ENCODE measurements at places on chromosomes 6 and 20.
A peak's percentile ranks its signal among the peaks of the same experiment; 100 is the strongest.

GRCh38 chr6:42979523-42980177, 669 bp upstream of the PEX6 start:
- no peak for DNase-seq

DNA sequence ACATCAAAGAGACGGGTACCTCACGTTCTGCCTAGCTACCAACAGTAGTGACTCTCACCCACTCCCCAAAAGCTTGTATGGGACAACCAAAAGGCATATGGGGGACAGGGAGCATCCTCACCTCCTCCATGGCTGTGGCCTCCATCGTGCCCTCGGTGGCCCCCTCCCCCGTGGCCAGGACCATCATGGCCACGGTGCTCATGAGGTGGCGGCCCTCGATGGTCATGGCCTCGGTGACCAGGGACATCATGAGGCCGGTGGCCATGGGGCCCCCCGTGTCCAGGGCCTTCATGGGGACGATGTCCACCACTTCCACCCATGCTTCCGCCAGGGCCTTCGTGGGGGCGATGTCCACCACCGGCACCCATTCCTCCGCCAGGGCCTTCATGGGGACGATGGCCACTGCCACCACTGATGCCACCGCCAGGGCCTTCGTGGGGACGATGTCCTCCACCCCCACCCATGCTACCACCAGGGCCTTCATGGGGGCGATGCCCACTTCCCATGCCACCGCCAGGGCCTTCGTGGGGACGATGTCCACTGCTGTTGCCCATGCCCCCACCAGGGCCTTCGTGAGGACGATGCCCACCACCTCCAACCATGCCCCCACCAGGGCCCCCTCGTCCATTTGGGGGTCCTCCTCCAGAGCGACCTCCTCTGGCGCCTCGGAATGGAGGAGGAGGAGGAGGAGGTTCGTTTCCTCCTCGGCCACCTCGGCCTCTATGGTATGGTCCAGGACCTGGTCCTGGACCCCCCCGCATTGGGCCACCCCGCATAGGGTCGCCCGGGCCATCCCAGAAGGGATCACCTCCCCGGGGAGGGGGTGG, 15.0 kb downstream of the PPP1R10 start:
- no peak for DNase-seq

DNA sequence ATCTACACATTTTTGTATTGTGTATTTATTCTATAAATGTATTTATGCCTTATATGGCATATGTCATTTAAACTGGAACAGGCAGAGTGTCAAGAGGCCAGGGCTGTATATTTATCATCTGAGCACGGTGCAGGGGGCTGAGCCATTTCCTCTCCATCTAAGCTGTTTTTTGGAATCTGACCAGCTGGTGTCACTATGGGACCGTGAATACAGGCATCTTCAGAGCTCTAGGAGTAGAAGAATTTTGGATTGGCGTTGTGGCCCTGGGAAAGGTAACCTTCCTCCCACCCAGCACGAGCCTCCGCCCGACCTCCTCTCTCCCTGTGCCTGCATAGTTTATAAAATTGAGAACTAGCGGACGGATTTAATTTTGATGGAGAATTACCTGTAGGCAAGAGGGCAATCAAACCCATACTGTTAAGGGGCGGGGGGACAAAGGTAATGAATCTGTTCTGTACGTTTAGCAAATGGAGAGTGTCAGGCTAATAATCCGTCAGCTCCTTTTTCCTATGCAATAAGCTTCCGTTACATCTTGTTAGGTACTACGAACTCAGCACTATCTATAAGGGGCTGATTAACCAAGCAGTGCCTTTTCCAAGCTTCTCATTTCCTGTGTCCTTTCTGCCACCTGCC, 29.0 kb upstream of the EEF1E1 start:
- DNase-seq, result peak; percentile 65

GRCh38 chr20:1818895-1819294, 76.3 kb upstream of the SIRPA start:
- DNase-seq, result no peak

DNA sequence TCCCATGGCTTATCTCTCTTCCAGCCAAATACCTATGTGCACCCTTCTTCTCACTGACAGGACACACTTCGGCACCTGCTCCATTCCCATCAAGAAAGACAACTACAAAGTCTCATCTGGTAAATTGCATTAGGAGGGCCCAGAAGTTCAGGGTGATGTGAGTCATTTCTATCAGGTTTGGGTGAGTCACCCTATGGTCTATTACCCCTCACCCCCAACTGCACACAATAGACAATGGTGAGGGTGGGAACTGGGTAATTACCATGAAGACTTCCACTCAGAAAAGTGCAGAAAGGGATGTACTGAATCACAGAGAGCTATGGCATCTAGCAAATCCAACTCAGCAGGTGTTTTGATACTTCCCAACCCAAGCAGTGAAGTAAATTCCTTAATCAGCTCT, 54.8 kb downstream of the OPN5 start:
- no peak for DNase-seq

- no peak for DNase-seq
Observed at GRCh38 chr20:20266552-20266951, 101.4 kb upstream of the INSM1 start.

GRCh38 chr6:23409531-23409930, 716.5 kb upstream of the NRSN1 start:
- DNase-seq, result no peak

DNA sequence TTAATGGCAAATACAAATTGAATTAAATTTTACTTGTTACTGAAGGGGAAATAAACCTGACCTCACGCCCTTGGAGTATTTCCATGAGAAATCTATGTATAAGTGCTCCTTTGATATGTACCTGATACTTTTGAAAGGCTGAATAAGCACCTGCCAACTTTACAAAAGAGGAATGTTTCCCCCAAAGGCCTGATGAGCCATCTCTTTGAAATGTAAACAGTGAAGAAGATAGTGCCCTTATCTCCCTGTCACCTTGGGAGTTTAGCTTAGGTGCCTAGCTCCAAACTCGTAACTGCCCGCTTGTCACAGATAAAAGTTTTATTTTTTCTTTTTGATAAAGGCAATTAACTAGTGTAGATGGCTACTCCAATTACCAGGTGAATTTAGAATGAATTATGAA, 1.1 kb upstream of the ZNF343 start:
- DNase-seq, result no peak

- DNase-seq, result no peak
Observed at GRCh38 chr6:41466437-41466990, 79.7 kb upstream of the FOXP4 start.

DNA sequence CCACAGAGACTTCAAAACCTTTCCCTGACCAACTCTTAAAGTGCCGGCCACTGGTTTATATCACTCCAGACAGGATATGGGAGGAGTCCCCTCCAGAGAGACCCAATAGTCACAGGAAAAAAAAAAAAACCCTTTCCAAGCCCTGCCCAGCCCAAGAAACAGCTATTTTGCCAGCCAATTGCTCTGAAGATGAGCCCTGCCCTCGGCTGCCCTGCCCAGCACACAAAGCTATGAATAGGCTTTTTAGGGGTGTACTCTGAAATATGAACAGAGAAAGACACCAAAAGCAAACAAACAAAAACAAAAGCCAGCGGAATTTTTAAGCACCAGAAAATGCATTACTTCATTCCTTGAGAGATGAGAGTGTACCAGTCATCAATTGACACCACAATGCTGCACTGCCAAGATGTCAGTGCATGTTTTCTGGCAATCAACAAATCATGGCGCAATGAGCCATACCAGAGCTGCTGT, 275.1 kb downstream of the C6orf118 start:
- no peak for DNase-seq

DNA sequence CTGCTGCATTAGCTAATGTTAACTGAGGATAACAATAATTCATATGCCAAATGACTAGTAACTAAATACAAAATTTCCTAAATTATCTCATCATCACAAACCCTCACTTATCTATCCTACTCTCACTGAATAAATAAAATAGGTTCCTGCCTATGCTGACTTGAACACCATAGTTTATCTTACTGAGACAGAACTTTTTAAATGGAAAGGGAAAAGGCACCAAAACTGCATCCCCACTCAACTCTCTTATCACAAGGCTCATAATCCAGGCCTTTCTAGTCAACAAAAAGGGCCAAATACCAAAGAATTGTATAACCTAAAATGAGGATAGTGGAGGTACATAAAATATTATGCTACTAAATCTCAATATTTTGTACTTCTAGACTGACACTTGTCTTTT, 23.1 kb downstream of the OSTM1 start:
- DNase-seq, result no peak

DNA sequence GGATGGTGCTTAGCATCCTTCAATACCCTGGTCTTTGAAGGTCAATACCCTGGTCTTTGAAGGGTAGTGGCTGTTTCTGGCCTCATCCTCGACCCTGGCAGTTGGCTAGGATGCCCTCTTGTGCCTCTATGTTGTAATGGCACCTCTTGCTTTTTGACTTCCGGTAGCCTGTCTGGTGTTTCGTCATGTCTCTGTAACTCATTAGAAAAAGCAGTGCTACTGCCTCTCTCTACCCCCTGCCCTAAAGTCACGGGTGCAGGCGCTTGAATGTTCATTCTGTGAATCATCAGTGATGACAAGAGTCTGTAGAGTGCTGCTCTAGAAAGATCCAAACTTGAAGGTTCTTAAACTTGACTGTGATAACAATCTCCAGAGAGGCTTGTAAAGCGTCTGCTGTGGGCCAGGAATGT, 28.3 kb downstream of the RSPO4 start:
- peak; percentile 46 for DNase-seq

GRCh38 chr20:37890643-37891042, 12.3 kb upstream of the VSTM2L start:
- DNase-seq, result no peak

- peak; percentile 33 for DNase-seq
Observed at GRCh38 chr20:21571841-21572690, 58.2 kb upstream of the NKX2-2 start.

DNA sequence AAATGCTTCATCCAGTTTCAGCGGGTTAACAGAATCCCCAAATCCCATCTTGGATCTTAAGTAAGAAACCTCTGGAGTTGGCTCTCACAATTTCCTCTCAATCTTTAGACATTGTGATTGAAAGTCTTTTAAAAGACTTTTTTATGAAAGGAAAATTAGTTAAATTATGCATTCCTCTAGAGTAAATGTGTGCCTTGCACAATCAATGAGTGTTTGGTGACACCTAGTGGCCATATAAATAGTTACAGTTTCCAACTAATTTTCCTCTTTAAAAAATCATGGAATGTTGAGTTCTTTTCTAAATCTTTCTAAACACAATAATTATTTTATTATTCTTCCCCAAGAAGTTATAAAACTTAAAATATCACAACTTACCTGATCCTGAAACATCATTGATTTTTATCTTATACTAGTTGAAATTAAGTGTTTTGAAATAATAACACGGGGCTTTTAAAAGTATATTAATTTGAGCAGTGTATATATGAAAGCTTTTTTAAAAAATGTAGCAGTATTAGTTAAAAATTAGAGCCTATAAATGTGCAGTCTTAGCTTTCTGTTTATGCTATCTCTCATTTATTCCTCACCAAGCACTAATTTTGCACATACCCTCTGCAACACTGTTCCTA, 66.4 kb downstream of the PKHD1 start:
- no peak for DNase-seq

- DNase-seq, result no peak
Observed at GRCh38 chr20:52405417-52405816, 213.8 kb upstream of the ZFP64 start.

DNA sequence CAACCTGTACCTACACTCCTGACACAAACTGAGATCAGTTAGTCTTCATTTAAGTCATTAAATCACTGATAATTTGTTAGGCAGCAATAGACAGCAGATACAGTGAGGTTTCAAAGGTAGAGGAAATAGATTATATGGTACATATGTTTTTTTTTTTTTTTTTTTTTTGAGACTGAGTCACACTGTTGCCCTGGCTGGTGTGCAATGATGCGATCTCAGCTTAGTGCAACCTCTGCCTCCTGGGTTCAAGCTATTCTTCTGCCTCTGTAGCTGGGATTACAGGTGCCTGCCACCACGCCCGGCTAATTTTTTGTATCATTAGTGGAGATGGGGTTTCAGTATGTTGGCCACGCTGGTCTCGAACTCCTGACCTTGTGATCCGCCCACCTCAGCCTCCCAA, 38.2 kb upstream of the KIF13A start:
- no peak for DNase-seq

- DNase-seq, result no peak
Observed at GRCh38 chr20:58075586-58076345, 152.7 kb downstream of the ANKRD60 start.

GRCh38 chr6:149440735-149441671, 40.9 kb downstream of the SUMO4 start:
- DNase-seq, result no peak

DNA sequence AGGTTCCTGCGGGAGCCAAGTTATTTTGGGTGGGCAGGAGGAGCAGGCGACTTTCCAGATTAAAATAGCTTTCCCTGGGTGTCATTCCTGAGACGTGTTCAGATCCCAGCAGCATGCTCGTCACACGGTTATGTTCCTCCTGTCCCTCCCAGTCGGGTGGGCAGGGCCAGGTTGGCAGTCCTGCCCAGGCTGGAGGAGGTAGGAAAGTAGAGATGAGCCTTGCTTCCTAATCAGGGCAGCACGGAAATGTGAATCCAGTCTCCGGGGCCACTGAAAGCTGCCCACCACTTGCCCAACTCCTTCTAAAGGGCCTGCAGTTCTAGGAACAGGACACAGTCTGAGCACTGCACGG, 137.0 kb downstream of the MRPL14 start:
- DNase-seq, result no peak

- no peak for DNase-seq
Observed at GRCh38 chr6:141764388-141764787, 368.3 kb upstream of the GJE1 start.

DNA sequence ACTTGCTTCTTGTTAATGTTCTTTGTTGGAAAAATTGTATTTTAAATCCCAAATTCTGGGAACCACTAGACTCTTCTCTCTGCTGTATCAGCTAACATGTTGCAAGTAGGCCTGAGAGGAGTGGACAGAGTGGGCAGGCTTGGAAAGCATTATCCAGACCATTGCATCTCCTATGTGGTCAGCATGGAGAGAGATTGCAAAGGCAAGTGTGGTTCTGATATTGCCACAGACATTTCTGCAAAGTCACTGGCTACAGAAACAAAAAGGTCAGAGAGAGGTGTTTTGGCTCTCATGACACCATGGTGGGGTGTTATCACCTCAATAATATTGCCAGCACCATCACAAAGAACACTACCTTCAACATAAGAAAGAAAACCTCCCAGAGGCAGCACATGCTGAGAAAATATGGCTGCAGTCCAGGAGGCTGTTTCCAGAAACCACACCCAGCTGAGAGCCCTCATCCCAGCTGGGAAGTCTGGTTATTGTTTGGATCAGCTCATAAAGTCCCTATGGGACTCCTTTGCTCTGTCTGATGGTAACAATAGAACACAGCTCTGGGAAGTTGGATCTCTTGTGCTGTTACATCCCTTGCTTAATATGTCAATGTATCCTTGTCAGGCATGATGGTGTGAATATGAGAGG, 78.2 kb upstream of the TBX18 start:
- DNase-seq, result no peak

DNA sequence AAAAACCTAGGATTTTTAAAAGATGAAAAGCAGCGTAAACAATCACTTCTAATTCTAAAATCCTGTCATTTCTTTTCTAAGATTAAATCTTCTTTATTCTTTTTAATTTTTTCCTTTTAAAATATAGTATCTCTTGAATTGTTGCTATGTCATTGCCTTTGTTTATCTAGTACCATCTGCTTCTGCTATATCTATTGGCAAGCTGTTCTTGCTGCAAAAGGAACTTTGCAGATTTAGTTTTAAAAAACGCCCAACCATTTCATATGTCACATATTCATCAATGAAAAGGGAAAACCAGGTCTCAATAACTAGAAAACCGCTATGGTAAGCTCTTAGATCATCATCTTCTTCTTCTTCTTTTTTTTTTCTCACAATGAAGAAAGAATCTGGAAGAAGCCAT, 11.5 kb upstream of the EEF1A1 start:
- no peak for DNase-seq
